ENCODE measurements at places on chromosomes 12 and 14. TPM values are rescaled to one million over a fixed set of nuclear protein-coding genes. Genes with fewer than 3 reads are reported as not detected.

GRCh38 chr14:57686304-57686703 lies 179.6 kb downstream of the SLC35F4 start:
- no peak for DNase-seq

DNA sequence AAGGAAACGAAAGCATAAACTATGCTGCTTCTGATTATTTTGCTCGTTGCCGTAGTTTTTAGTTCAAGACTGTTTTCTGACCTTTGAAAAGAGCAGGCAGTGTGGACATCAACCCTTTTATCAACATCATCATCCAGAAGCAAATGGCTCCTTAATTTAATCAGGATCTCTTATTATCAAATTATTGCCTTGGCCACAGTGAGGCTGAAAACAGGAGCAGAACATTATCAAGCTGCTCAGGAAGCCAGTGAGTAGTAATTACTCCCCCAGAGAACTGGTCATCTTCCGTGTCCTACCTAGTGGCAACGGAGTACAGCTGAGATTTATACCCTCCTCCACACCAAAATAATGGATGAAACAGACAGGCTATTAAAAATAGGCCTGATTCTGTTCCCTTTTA lies 2.2 kb upstream of the DIABLO start:
- DNase-seq = no peak

DNA sequence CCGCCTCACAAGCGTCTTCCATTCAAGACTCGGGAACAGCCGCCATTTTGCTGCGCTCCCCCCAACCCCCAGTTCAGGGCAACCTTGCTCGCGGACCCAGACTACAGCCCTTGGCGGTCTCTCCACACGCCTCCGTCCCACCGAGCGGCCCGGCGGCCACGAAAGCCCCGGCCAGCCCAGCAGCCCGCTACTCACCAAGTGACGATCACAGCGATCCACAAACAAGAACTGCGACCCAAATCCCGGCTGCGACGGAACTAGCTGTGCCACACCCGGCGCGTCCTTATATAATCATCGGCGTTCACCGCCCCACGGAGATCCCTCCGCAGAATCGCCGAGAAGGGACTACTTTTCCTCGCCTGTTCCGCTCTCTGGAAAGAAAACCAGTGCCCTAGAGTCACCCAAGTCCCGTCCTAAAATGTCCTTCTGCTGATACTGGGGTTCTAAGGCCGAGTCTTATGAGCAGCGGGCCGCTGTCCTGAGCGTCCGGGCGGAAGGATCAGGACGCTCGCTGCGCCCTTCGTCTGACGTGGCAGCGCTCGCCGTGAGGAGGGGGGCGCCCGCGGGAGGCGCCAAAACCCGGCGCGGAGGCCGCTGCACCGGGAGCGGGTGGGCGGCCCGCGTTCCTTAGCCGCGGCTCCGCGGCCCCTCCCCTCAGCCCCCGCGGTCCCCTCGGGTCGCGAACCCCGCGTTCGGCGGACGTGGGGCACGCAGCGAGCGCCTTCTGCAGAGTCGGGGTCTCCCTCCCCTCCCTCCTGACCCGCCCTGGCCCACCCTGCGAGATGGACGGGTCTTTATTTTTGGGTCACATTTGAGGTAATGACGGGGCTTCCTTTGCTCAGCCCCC lies at the start of gene UBC:
TSS of gene UBC (minus strand) at position 259 of the 847 bp plus-strand sequence. CDS start 879 bp downstream, outside the sequence.
- DNase-seq = peak; percentile 97

DNA sequence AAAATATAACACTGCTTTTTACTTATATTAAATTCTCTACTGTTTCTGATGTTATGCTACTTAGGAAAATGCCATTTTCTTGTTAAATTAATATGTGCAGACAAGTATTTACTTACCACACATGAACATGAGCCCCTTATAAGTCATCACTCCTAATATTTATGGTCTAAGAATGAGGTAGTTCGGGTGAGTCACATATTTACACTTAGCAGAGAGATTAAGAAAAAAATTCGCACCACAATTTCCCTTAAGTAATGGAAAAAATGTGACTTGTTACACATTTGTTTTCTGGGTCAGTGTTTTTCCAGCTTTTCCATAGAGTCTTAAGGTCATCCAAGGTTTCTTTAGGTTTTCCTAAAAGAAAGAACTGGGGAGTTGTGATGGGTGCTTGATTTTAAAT lies 68.3 kb downstream of the RERG start:
- no peak for DNase-seq

GRCh38 chr12:43789941-43790340 lies 16.2 kb downstream of the TWF1 start:
- no peak for DNase-seq

DNA sequence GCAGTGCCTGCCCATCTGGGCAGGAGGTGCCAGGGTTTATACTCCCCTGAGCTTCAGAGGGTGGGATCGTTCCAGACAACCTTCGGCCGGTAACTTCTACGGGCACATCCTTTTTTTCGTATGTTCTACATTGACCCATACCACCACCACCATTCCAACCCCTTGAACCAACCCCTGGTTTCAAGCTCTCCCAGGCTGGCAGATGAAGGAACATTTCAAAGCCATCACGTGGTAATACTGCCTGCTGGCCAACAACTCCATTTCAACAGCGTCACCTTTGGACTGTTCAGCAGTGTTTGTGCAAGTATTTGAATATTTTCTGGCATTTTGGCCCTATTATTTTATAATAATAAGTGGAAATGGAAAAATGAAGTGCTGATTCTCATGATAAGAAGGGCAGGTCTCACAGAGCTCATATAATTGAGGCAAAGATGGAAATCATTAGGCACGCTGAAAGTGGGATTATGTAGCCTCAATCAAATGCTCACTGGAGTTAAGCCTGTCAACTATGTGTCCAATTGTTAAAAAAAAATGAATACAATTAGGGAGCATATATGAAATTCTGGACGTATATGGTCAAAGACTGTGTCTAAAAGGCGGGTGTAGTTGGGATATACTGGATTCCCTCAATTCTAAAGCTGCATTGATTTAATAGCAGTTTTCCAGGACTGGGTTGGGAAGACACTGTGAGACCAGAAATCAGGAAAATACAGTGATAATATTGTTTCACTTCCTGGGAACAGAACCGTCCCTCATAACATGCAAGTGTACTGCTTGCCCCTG lies 162.1 kb downstream of the ZFP36L1 start:
- no peak for DNase-seq

DNA sequence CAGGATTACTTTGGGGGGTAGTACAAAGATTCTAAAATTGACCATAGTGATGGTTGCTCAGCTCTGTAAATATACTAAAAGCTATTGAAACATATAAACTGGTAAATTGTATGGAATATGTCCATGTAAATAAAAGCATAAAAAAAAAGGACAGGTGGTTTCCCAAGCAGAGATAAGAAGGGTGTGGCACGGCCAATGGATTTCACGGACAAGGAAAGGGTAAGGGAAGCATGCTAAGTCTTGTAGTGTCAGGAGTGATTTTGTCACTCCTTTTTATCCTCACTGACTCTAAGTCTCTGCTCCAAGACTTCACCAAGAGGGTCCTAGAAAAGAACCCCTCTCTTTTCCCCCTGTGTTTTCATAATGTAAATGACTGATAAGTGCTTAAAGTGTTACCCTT lies 229.2 kb downstream of the SPTSSA start:
- no peak for DNase-seq

DNA sequence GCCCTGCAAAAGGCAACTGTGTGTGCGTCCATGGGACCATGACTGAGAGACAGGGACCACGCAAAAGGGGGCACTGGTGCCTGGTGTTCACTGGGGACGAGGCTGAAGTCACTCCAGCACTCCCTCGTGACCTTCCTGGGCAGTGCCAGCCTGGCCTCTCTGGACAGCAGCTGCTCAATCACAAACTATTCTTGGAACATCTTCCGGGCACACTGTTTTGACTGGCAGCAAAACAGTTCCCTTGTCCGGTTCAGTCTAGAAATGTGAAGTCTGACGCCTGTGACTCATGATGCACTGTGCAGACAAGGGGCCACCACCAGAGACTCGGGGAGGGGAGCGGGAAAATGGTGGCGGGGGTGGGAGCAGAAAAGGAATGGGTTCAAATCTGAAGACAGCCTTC lies 20.8 kb downstream of the SNRNP35 start:
- no peak for DNase-seq

- DNase-seq = peak; percentile 36
These were observed 158.9 kb downstream of the TMX1 start for GRCh38 chr14:51398898-51399297.

DNA sequence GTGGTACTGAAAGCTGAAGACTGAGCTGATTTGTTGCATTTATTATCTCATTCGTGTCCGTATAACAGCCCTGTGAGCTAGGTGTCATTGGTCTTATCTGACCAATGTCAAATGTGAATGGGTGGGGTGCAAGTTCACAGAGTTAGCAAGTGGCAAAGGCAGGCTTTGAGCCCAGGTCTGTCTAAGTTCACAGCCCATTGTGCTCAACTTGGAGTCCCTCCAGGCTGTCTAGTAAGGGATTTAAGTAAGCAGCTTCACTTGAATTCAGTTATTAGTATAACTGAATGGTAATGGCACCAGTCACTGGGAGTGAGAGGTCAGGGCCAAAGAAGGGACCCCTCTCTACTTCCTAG lies 8.5 kb downstream of the C1S start:
- DNase-seq = no peak

- no peak for DNase-seq
These were observed 23.9 kb downstream of the SERPINA10 start for GRCh38 chr14:94269156-94269555.

- no peak for DNase-seq
These were observed 21.0 kb upstream of the MIA2 start for GRCh38 chr14:39212693-39213092.

DNA sequence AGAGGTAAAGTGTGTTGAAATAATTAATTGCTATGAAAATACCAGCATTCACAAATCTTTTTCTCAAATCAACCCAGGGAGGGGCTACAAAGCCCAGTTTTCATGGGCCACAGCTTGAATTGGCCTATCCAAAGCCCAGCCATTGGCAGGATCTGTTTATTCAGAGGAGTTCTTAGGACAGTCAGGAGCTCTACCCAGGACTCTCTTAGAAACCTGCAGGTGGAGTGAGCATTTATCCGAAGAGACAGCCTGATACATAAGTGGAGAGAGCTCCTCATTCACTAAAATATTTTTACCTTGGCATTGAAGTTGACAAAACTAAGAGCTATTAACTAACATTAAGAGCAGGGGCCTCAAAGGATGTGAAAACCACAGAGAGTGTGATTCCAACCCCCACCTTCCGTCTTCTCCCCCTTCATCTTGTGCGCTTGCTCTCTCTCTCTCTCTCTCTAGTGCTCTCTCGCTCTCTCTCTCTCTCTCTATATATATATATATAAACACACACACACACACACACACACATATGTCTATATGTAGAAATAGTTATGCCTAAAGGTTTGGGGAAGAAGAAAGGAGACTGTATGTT lies 315.5 kb downstream of the SNAPC1 start:
- DNase-seq = no peak

DNA sequence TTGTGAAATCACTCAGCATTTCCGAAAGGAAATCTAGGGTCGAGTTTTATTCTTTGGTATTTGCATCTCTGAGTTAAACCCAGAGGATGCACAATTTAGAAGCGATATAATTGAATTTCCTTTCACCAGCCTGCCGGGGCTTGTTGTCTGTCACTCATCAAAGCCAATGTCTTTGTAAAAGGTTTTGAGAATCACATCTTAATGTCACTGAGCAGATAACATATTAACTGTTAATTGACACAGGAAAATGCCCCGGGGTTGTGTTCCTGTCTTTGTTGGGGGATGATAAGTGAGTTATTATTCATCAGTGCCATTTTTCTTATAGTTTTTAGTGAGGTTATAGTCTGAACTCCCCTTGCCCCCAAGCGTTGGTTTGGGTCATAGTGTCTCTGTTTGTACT lies 73.4 kb downstream of the DUSP6 start:
- DNase-seq = no peak

- no peak for DNase-seq
These were observed 35.2 kb upstream of the DCD start for GRCh38 chr12:54683398-54683797.

- no peak for DNase-seq
These were observed 152.5 kb downstream of the PTPRO start for GRCh38 chr12:15474766-15475165.

DNA sequence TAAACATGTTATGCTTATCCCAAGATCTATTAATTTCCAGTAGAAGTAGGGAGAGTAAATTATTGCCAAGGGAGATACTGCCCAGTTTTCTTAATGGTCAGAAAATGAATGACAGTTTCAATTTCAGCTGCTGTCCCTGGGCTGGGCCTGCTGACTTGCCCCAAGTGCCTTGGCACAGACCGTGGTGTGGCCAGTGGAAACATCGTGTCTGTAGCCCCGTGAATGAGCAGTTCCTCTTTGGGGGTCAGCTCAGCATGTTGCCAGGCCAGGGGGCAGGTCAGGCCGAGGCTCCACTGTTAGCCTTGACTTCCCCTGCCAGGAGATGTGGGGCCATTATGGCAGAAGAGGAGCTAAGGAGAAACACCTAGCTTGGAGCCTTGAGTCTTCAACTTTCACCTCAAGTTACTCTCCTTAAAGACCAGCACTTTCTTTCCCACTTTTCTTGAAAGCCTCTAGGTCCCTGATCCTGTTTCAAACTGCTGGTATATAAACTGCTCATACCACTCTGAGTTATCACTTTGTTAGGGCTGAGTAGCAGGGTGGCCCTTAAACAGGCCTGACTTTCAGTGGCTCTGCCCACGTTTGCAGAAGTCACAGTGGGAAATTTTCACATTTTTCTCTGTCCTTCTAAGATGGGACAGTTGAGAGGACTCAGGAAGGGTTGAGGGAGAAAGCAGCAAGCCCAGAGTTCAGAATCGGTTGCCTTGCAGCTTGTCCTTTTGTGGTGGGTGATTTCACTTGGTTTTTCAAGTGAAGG lies 73.2 kb downstream of the SUSD6 start:
- no peak for DNase-seq

The AKAP5 gene
- polyA plus RNA-seq = 1.9 TPM

The BIN2 gene
- 0.08 TPM for polyA plus RNA-seq

The PHETA1 gene
- 7.3 TPM for polyA plus RNA-seq

The PDZRN4 gene
- not detected for polyA plus RNA-seq

The COX14 gene
- 87.9 TPM for polyA plus RNA-seq

The TAS2R14 gene
- polyA plus RNA-seq = 0.94 TPM

The PIWIL1 gene
- not detected for polyA plus RNA-seq

The C1QL4 gene
- polyA plus RNA-seq = 2.8 TPM

The EMP1 gene
- polyA plus RNA-seq = 17.3 TPM

The PEBP1 gene
- polyA plus RNA-seq = 254 TPM

The PTCSC3 gene
- not detected for polyA plus RNA-seq
